ENCODE measurements at places on chromosomes 11 and 22.

- no peak for DNase-seq
Measured at GRCh38 chr11:35404388-35404775, 15.0 kb downstream of the SLC1A2 start.

DNA sequence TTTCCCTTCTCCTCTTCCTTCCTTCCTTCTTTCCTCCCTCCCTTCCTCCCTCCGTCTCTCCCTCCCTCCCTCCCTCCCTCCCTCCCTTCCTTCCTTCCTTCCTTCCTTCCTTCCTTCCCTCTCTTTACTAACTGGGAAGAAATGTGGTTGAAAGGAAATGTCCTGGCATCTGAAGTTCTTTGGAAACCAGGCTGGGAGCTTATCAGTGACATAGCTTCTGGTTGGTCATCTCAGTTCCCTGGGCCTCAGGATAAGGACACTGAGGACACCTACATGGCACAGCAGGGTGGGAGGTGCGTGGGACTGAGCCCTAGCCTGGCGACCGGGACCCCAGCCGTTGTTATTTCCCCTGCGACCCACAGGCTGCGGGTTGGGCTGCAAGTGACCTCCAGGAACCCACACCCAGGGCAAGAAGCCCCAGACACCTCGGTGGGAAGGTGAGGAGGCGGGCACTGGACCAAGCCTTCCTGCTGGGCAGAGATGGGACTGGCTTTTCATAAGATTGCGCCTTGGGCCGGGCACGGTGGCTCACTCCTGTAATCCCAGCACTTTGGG lies 1486.5 kb downstream of the TBC1D22A start:
- no peak for DNase-seq

DNA sequence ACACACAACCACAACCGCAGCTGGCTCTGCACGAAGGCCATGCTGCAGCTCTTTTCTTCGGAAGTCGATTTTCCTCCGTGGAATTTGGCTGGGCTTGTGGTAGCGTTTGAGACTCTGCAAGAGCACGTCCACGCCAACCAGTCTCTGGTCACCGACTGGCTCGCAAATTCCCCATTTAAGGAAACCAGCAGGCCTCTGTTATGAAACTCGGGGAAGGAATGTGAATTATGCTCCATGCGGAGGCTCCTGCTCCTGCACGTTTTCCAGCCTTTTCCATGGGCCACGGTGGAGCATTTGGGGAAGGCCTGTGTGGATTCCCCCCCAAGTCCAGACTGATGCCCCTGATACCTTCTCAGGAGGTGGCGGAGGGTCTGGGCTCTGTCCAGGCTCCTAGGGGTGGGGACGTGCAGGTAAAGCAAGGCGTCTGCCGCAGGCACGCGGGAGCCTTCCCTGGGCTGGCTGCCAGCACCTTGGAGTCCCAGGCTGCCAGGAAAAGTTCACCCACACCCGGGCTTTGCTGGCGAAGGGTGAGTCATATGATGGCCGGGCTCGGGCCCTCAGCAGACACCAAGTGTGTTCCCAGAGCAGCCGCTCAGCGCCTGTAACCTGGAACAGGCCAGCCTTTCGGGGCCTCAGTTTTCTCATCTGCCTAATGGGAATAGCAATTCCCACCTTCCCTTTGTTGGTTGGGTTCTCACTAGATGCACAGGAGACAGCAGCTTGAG lies 41.9 kb downstream of the LRP5 start:
- peak; percentile 90 for DNase-seq

- no peak for DNase-seq
Measured at GRCh38 chr11:93494357-93494756, 48.8 kb downstream of the SMCO4 start.

- no peak for DNase-seq
Measured at GRCh38 chr11:27786331-27786730, 86.1 kb upstream of the BDNF start.

DNA sequence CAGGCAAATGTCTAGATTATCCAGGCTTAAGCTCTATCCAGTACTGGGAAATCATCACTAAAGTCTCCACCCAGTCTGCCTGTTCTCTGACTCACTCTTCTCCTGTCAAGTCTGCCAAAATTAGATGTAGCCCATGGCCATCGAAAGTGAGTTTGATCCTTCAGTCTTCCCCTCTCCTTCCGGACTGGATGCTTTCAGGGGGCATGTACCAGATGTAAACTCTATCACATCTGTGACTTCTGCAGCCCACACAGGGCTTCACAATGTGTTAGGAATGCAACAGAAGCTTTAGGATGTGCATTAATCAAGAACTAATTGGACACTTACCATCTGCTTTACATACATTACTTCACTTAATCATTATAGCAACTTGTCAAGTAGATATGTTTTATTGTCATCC lies 12.3 kb downstream of the ME3 start:
- peak; percentile 58 for DNase-seq

- no peak for DNase-seq
Measured at GRCh38 chr22:32636884-32637283, 162.3 kb downstream of the FBXO7 start.

- DNase-seq: no peak
Measured at GRCh38 chr22:40972587-40972986, 21.4 kb downstream of the RBX1 start.

DNA sequence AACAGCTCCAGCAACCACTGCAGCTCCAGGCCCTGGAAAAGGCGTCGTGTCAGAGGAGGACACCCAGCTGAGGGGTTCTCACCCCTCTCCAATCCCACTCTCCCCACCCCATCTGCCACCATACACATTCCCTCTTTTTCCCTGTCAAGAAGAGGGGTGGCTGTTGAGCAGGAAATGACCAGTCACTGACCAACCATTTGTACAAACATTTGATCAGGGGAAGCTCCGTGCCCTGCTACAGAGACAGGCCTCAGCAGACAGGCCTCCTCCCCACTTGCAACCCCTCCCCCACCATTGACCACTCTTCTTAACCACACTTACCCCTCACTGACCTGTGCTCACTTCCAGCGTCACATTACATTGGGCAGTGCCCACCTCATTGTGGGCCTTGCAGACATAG lies 2.3 kb upstream of the VSIG2 start:
- DNase-seq: no peak

DNA sequence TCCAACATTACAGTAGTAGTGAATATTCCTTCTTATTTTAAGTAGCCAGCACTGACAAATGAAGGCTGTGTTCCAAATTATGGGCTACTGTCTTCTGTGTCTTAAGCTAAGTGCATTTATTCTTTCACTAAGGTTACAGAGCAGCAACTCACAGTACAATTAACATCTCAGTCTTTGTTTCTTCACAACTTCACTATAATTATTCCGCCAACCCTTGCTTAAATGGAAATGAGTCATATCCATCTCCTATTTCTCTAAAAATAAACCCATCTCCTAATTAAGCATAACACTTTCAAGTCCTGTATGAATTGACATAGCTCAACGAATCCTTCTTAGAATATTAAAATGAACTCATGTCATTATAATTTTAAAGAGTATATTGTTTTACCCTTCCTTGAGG lies 6.7 kb downstream of the ETS1 start:
- DNase-seq: no peak

GRCh38 chr11:110530900-110531741 lies 101.4 kb downstream of the FDX1 start:
- DNase-seq: no peak

DNA sequence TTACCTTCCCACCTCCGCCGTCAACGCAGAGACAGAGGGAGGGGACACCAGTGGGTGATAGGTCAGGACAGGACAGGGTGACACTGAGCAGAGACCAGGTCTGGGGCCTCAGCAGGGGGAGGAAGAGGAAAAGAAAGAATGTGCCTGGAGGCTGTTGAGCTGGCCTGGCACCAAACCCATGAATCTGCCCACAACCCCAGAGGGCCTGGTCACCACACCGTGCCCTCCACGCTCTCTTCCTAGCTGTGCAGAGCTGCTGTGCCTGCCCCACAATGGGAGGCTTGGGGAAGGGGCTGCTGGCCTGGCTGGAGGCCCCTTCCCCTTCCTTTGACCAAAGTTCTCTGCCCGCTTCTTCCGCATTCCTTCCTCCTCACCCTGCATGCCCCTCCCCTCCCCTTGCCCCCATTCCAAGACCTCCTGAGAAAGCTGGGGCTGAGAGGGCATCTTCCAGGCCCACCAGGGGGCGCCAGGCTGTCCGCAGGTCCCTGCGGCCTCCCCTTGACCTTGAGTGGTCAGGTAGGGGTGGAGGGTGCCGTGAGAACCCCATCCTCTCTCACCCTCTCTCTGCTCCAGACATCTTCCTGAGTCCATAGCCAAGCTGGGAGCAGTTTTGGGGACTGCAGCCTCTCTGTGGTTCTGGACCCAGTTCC lies 11.0 kb upstream of the CACNA1I start:
- no peak for DNase-seq

- no peak for DNase-seq
Measured at GRCh38 chr11:111361874-111362273, 17.2 kb downstream of the POU2AF1 start.

DNA sequence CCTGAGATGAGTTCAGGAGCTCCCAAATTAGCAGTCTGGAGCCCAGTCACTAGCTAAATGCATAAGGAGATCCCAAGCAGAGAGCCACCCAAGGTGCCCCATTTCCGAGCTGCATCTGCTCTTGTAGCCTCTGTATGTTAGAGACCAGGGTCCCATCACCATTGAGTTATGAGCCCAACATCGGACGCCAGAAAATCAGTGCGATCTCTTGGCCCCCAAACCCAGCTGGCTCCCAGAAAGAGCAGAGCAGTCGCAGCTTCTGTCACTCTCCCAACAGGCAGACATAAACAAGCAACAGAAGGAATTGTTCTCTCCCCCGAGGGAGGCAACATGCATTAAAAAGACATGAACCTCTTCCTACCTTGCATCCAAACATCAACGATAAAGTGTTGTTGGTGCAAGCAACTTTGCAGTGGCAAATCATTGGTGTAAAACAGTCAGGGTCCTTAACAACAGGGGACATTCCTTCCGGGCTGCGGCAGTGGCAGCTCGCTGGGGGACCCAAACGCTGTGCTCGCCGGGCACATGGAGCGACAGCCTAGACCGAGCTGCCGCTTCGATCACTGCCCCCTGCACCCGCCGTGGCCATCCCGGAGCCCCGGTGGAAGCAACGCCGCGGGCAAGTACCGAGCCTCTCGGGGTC lies 907.1 kb downstream of the DLG2 start:
- DNase-seq: no peak

DNA sequence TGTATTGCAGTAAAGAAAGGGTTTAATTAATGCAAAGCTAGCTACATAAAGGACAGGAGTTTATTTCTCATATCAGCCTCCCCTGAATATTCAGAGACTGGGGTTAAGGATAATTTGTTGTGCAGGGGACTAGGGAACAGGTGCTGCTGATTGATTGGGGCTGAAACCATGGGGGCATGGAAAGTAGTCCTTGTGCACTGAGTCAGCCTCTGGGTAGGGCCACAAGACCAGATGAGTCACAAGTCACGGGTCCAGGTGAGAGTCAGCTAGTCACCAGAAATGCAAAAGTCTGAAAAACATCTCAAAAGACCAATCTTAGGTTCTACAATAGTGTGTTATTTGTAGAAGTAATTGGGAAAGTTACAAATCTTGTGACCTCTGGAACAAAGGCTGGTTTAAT lies 32.9 kb upstream of the SYT13 start:
- no peak for DNase-seq

DNA sequence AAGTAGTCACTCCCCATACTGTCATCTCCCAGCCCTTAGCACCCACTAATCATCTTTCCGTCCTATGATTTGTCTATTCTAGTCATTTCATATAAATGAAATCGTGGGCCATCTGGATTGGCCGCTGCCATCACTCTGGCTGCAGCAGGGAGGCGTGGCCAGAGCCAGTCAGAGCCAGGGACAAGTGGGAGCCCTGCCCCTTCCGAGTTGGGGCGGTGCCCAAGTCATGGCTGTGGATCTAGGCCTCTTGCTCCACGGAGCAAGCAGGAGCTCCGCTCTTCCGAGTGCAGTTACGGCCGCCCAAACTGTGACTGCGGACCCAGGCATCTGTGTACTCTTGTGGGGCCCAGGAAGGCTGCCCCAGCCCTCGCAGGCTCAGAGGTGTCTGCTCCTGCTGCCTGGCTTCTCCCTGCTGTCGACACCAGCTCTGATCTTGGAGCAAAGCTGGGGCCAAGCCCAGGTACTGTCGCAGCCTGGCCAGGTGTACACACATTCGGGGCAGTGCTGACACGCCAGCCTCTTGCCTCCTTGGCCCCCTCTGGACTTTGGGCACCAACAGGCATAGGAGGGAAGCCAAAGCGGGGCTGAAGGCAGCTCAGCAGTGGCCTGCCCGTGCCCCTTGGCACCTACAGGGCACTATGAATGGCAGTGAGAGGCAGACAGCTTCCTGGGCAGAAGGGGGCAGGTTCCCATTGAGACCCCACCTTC lies 8.4 kb downstream of the MRPL48 start:
- DNase-seq: no peak

Data from GM04504 (cell line).